Kidney epithelial cell (primary cell): ENCODE measurements at places on chromosomes 5 and 9. TPM values are rescaled to one million over a fixed set of nuclear protein-coding genes. Genes with fewer than 3 reads are reported as not detected.

ZBTB43 gene
- total RNA-seq, result 11.8 and 12.7 TPM in 2 replicates

C5orf58 gene
- not detected in 2 replicates for total RNA-seq

DNA sequence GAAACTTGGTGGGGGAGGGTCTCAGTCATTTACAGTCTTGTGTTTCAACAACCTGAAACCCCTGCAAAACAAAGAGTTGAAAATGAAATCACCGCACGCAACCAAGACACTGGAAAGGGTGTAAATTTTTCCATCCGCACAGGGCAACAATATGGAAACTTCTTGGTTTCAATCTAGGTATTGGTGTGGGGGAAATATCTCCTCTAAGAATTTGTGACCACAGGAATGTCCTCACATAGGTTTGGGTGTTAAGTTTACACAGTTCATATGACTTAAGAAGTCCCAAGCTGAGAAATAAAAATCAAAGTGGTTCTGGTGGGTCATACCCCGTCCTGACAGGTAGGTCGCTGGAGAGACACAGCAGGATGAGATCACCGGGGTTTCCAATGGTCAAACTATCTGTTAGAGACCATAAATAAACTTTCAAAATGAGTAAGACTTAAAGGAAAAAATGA is 51.9 kb upstream of the PIP5K1B start:
- DNase-seq, result no peak

ANKRD33B gene
- 5.0 and 5.5 TPM in 2 replicates for total RNA-seq

OTP gene
- total RNA-seq, result not detected in 2 replicates

- no peak for DNase-seq
Measured at GRCh38 chr9:93708289-93708986, 132.1 kb downstream of the PHF2 start.

DNA sequence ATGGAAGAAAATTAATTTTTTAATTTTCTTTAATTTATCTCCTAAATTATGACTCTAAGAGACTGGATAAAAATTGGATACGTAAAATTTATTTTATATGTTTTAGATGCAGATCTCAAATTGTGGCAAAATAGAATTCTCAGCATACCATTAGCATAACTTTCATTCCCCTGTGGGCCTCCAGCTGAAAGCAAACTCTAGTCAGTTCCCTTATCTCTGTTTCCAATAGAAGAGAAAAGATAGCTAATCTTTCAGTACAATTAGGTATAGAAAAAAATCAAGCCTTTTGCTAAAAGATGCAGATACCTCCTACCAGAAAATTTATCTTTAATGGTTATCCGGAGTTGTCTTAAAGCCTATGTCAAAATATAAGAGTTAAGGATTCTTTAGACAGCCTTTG is 1530.6 kb downstream of the EFNA5 start:
- DNase-seq, result no peak

GRCh38 chr5:160959804-160960203 is 107.8 kb upstream of the ATP10B start:
- DNase-seq, result peak; percentile 80

GRCh38 chr9:16364347-16364746 is 506.1 kb downstream of the BNC2 start:
- no peak for DNase-seq

IFNA13 gene
- not detected in 2 replicates for total RNA-seq

RETREG1 gene
- total RNA-seq, result 14.8 and 17.0 TPM in 2 replicates

ROR2 gene
- 1.2 and 2.9 TPM in 2 replicates for total RNA-seq

- DNase-seq, result no peak
Measured at GRCh38 chr5:90111364-90112032, 298.1 kb downstream of the CETN3 start.

- no peak for DNase-seq
Measured at GRCh38 chr9:13439685-13440476, 160.4 kb upstream of the MPDZ start.

- DNase-seq, result no peak
Measured at GRCh38 chr5:154078272-154078671, 39.5 kb downstream of the MFAP3 start.

C9orf153 gene
- total RNA-seq, result not detected in 2 replicates

- no peak for DNase-seq
Measured at GRCh38 chr5:123382252-123382651, 41.0 kb downstream of the CEP120 start.

DNA sequence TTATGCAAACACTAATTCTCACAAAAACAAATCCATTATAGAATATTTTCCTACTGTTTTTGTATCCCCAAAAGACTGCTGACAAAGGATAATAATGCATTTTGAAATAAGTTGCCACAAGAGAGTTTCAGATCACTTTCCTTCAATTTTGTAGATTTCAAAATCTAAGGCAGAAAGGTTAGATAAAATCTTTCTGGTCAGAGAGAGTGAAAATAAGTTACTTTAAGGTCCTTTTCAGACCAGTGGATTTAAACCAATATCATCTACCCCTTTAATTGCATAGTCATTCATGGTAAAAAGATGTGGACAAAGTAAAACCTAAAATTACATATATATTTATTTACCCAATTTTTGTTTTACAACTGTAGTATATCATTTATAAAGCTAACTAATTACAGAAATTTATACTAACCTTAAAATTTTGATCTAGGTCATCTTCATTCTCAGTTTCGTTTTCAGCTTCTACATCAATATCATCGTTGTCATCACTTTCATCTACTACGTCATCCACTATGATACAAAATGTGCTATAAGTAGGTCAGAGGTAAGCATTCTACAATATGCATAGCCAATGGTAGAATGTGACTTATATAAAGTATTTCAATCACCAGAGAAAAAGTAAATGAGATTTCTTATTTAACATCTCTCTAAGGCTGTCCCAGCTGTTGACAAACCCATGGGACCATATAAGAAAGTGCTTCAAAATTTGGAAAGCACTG is 95.7 kb downstream of the AGTPBP1 start:
- DNase-seq, result no peak

ANKHD1 gene
- 62.9 and 80.4 TPM in 2 replicates for total RNA-seq

DNA sequence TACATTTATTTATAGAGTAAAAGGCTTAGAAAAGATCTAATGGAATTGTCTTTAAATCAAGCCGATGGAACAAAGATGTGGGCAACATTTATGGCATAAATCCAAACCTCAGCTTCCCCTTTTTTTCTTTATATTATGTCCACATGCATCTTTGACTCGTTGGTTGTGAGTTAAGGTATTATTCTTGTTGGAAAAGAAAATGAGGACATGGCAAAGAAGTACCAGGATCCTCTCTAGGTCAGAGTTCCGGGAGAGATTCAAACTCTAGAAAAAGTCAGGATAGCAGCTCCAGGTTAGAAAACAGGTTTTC is 508 bp upstream of the NME5 start:
- DNase-seq, result no peak

MYORG gene
- total RNA-seq, result 3.8 and 4.9 TPM in 2 replicates

GRCh38 chr9:129586685-129587084 is 34.2 kb downstream of the C9orf50 start:
- no peak for DNase-seq

DNA sequence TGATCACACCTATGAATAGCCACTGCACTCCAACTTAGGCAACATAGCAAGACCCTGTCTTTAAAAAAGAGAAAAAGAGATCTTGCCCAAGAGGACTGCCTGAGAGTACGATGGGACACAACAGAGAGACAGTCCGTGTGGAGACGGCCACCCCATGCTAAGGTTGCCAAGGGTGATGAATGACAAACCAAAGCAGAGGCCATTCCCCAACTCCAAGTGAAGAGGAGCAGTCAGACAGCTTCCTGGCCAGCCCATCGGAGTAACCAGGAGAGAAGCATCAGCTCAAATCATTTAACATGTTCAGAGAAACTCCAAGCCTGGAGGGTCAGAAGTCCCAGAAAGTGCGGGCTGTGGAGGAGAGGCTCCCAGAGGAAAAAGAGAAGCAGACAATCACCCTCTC is 63.9 kb upstream of the SUB1 start:
- no peak for DNase-seq

DNA sequence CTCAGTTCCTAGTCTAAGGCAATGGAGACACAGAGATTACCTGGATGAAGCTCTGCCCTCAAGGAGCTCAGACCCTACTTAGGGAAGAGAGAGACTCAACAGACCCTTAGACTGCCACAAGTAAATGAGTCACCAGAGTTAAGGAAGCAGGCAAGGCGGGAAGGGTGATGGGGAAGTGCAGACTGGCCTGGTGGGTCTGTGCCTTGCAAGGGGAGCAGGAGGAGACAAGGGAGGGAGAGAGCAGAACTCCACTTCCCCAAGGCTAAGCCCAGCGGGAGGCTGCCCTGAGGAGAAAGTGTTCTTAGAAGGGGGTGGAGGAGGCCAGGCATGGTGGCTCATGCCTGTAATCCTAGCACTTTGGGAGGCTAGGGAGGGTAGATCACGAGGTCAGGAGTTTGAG is 83.7 kb downstream of the HRH2 start:
- DNase-seq, result no peak

DNA sequence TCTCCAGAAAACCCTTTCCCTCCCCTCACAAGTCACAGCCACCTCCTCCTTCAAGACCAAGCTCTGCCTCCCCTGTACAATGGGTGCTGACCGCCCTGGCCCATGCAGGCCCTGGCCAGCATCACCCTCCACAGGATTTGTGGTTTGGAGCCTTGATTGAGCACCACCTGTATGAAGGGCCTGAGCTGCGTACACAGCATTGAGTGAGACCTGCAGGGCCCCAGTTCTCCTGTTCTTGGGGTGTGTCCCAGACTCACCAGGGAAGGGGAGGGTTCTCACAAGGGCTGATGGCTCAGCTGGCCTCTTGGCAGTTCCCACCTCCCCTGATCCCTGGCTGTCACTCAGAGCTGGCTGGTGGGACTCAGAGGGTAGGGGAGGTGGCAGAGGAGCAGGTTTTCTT is 63.7 kb upstream of the IER5L start:
- DNase-seq, result no peak

- no peak for DNase-seq
Measured at GRCh38 chr9:133707065-133707762, 30.9 kb downstream of the SARDH start.
